ENCODE measurements at places on chromosomes 6 and 20.
A peak's percentile ranks its signal among the peaks of the same experiment; 100 is the strongest.

DNA sequence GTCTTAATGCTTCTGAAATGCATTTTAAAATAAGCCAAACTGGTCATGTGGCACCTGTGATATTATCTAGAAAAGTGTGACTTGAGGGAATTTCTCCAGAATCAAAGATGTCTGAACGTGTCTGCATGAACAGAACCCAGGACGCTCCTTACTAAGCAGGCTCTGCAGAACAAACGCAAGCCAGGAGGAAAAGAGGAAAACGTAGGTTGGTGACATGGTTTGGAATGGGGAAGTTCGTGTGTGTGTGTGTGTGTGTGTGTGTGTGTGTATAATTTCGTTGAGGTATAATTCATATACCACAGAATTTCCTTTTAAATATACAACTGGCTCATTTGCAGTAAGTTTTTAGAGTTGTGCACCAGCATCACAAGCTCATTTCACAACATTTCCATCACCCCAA, 200.5 kb upstream of the FOXQ1 start:
- no peak for DNase-seq

DNA sequence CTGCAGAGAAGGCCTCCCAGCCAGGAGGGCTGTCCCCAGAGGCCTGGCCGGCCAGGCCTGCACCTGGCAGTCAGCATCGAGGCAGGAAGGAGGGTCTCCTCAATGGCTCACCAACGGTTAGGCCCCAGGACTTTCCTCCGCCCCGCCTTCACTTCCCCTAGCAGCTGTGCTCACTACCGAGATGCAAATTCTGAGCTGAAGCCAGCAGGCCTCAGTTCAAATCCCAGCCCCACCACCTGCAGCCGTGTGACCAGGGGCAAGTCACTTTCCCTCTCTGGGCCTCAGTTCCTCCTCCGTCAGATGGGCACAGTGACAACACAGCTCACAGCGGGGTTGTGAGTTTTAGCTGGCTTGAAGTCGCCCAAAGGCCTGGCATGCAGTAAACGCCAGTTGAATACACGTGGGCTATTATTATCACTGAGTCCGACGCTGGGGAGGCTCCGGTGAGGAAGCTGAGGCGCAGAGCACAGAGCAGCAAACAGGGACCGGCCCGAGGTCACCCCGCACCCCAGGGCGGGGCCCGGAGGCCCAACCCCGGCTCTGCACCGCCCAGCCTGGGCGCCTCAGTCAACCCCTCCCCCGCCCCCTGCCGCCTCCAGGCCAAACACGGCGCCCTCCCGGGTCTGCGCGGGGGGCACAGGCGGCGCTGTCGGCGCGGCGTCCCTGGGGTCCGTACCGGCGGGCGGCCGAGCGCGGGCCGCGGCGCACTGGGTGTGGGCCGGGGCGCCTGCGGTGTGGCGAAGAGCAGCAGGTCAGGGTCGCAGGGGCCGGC, 671 bp downstream of the E2F1 start:
- DNase-seq, result no peak

- DNase-seq, result no peak
These were observed 48.5 kb upstream of the TTPAL start for GRCh38 chr20:44426879-44427790.

- no peak for DNase-seq
These were observed 52.2 kb downstream of the REV3L start for GRCh38 chr6:111430605-111431376.

DNA sequence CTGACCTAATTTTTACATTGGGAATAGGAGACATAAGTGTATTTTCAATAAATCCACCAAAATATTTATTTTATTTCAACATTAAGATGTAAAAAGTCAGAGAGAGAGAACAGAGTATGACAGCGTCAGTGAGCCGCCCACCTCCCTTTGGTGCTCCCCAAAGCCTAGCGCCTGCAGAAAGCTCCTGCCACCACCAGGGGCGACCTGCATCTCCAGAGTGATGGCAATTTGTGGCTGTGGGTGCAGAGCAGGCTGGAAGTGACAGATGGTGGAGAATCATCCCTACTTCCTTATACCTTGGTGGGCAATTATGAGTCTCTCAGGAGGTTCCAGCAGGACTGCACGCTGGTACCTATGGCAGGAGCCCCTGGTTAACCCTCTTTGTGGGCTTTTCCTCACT, 87.3 kb downstream of the PTPRT start:
- DNase-seq, result no peak

- DNase-seq, result no peak
These were observed 211.9 kb downstream of the GRIK2 start for GRCh38 chr6:101605426-101605825.

GRCh38 chr20:41894255-41894963, 276.2 kb upstream of the CHD6 start:
- no peak for DNase-seq

DNA sequence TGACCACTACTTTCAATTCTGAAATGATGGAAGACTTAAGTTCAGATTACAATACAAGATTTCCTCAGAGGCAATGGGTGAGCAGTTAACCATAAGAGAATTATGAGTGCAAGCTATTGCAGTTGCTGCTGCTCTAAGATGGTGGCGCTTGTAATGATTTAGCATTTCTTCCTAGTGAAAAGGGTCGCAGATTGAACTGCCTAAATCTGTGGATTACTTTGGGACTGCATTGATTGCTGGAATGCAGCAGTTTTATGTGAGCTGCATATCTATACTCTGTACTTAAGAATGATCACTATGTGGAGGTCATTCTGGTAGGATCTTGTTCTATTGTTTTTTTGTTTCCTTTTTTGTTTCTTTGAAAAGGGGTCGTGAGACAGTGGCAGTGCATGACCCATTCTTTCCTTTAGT, 5.3 kb downstream of the SCAF8 start:
- DNase-seq, result no peak

- DNase-seq, result no peak
These were observed 66.4 kb downstream of the ANKS1A start for GRCh38 chr6:34955442-34955841.

DNA sequence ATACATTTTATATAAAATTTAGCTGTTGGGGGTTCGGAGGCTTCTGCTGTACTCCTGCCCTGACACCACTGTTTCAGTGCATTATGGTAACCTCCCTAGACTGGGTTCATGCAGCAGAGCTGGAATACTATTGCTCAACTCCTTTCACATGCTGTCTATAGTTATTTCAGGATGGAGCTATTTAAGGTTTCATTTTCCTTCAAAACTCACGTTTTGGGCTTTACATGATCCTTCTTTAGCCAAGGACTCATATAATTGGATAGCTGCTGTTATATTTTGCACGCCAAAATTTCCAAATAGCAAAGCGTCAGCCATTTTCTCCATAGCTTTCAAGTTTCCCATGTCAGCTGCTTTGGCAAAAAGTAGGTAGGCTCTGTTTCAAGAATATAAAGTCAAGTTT, 76.8 kb downstream of the SEL1L2 start:
- DNase-seq, result no peak

DNA sequence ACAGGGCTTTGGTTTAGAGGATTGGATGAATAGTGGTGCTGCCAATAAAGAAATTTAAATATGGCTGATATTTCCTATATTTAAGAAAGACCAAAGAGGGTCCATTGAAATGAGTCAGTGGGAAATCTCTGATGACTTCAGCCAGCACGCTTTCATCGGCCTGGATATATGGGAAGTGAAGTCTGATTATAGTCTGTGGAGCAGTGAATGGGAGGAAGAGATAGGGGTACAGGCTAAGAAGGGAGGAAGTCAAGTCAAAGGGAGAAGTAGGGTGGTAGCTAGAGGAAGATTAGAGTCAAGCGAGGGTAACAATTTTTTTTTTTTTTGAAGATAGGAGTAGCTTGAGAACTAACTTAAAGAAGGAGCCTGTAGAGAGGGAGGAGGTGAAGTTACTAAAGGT, 22.7 kb downstream of the SLC16A10 start:
- no peak for DNase-seq

DNA sequence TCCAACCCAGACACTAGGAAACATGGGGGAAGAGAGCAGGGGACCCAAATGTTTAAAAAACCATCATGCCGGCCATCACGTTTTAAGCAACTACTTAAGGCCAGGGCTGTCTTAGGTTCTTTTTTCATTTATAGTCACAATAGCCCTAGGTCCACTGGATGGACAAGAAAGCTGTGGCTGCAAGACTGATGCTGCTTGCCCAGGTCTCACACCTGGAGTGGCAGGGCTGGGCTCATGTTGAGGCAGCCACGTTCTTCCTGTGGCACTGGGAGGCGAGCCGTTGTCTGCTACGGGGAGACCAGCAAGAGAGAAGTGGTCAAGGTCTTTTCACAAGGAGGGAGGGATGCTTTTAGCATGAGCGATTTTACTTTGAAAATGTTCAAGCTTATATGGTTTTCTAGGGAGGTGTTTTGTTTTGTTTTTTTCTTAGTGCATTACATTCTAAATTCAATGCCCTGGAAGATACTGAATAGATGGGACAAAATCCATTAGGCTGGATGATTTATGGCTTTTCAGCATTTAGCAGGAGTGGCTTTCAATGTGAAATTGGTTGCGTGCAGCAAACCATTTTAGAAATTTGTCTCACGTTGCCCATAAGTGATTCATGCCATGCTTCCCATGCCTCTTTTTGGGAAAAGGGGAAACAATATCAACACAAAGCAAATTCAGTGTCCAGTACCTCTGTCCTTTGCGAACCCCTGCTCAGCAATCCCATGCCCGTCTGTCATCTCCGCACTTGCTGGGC, 106.6 kb upstream of the SNX9 start:
- DNase-seq, result no peak

GRCh38 chr6:17585766-17586490, 14.2 kb upstream of the FAM8A1 start:
- DNase-seq, result peak; percentile 63

All from lower lobe of right lung (tissue), 2 donors.